DMS153 (cell line): ENCODE measurements at places on chromosomes 12 and 14.

GRCh38 chr12:87991483-87991882, 37.7 kb downstream of the C12orf50 start:
- no peak for DNase-seq

GRCh38 chr14:69657950-69658355, 46.6 kb downstream of the SUSD6 start:
- DNase-seq: peak; percentile 53

GRCh38 chr12:19236656-19237055, 107.1 kb downstream of the PLEKHA5 start:
- no peak for DNase-seq

DNA sequence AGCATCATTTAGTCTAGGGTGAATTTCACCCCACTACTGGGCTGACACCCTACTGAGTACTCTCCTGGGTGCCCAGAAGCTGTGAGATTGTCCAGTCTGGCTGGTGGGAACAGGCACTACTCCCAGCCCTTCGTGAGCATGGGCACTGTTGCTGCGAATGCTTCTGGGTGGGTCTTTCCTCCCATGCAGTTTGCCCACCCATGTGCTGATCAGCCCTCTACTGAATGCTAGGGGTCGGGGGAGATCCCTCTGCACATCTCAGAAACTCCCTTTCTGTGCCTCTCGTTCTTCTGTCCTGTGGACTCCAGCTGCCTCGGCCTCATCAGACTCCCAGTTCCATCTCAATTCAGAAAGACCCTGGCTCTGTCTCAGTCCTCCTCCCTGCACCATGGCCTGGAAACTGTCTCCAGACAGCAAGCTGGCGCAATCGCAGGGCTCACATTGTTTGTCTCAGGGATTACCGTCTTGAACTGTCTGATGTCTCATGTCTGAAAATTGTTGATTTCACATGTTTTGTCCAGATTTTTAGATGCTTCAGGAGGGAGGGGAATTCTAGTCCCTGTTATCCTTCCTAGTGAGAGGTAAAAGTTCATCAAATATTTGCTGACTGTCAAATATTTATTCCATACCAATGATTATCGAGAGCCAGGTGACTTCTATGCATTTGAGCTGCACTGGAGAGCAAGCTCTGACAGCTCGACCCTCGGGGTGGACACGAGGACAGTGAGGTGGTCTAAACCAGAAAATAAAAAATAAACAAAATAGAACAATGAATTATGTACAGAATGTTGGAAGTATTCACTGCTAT, 316.6 kb upstream of the RTL1 start:
- no peak for DNase-seq

- no peak for DNase-seq
Measured at GRCh38 chr12:55850401-55850800, 7.7 kb upstream of the MMP19 start.
